ENCODE measurements at places on chromosomes 2 and 18. TPM values are rescaled to one million over a fixed set of nuclear protein-coding genes. Genes with fewer than 3 reads are reported as not detected.

DNA sequence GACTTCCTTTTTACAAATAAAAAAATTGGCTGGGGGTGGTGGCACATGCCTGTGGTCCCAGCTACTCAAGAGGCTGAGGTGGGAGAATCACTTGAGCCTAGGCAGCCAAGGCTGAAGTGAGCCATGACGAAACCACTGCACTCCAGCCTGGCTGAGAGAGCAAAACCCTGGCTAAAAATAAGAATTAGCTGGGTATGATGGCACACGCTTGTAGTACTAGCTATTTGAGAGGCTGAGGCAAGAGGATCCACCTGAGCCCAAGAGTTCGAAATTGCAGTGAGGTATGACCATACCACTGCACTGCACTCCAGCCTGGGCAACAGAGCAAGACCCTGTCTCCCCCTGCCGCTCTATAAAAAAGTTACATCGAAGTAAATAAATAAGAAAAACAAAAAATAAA is 33.7 kb downstream of the GFPT1 start:
- DNase-seq = no peak

- DNase-seq = no peak
Measured at GRCh38 chr2:161352719-161353118, 44.5 kb downstream of the PSMD14 start.

- no peak for DNase-seq
Measured at GRCh38 chr2:61713457-61713856, 140.4 kb downstream of the FAM161A start.

- DNase-seq = no peak
Measured at GRCh38 chr2:2810504-2810903, 479.4 kb upstream of the MYT1L start.

- DNase-seq = no peak
Measured at GRCh38 chr2:95317123-95317500, 20.0 kb downstream of the KCNIP3 start.

- peak; percentile 41 for DNase-seq
Measured at GRCh38 chr2:177753682-177754491, 318.7 kb downstream of the PDE11A start.

DNA sequence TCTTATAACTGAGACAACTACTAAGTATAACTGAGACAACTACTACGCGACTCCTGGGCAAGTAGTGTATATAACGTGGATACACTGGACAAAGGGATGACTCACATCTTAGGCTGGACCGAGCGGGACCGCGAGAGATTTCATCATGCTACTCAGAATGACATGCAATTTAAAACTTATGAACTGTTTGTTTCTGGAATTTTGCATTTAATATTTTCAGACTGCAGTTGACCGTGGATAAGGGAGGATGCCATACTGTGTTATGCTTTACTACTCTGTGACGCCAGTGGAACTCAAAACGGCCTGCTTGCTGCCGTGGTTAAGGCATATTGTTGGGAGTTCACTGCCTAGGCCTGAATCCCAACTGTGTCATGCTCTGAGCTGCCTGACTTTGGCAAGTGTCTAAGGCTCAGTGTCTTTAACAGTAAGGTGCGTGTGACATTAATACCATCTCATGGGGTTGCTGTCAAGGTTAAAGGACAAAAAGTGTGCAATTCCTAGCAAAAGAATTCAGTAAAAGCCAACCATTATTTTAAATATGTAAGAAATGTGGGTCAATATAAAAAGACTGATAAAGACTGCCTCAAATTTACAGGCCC is 64.6 kb downstream of the BMP10 start:
- DNase-seq = no peak

DNA sequence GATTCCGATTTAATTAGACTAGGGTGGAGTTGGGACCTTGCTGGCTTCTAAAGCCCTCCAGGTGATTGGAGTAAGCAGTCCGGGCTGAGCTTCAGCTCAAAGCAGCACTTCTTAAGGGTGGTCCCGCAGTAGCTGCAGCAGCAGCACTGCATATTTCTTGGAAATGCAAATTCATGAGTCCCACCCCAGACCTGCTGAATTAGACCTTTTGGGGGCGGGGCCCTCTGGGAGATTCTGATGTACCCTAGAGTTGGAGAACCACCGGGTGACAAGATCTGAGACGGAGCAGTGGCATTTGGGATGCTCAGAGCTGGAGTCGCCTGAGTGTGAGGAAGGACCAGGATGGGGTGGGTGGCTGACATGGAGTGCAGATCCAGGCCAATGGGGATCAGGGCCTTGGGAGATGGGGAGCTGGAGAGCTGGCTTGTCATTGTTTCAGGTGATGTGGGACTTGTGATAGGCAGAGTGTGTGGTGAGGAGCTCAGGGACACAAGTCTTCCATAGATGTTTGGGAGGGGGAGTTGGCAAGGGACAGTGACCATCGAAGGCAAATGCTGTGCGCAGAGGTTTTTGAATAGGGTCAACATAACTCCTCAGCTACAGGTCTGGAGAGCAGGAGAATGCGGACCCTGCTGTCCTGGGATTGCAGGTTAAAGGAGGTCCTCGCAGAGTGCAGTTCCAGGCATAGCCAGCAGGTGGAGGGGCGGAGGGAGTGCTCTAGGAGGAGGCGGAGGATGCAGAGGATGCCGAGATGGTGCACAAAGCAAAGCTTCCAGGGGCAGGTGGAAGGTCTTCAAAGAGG is 130.9 kb upstream of the RAB12 start:
- peak; percentile 77 for DNase-seq

DNA sequence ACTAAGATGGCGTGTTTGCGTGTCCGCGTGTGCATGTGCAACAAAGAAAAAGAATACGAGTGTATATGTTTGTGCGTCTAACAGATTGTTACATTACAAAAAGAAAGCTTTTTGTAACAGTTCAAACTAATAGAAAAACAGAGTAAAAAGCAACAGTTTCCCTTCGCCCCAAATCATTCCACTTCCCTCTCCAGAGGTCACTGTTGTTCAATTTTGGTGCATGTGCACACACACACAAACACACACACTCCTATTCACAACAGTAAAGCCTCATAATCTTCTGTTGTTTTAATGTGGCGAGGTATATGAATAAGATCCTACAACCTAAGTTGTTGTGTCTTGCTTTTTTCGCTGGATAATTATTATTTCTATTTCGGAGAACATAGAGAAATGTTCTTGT is 357.3 kb upstream of the SLC8A1 start:
- no peak for DNase-seq

The CXCR1 gene
- not detected for polyA plus RNA-seq

The FAM237A gene
- polyA plus RNA-seq = not detected

The SCN2A gene
- 7.3 TPM for polyA plus RNA-seq

The CROCC2 gene
- polyA plus RNA-seq = not detected

The MRO gene
- not detected for polyA plus RNA-seq

The NPPC gene
- not detected for polyA plus RNA-seq

The GALR1 gene
- polyA plus RNA-seq = not detected
